NCI-H69 (cell line): ENCODE measurements at places on chromosomes 2 and 18.
A peak's percentile ranks its signal among the peaks of the same experiment; 100 is the strongest.

GRCh38 chr2:218983934-218984238 is 1.1 kb downstream of the FEV start:
- DNase-seq = no peak

GRCh38 chr2:84865181-84865783 is 15.6 kb downstream of the TRABD2A start:
- peak; percentile 22 for DNase-seq

GRCh38 chr18:21933931-21934765 is 193.6 kb downstream of the MIB1 start:
- peak; percentile 55 for DNase-seq

DNA sequence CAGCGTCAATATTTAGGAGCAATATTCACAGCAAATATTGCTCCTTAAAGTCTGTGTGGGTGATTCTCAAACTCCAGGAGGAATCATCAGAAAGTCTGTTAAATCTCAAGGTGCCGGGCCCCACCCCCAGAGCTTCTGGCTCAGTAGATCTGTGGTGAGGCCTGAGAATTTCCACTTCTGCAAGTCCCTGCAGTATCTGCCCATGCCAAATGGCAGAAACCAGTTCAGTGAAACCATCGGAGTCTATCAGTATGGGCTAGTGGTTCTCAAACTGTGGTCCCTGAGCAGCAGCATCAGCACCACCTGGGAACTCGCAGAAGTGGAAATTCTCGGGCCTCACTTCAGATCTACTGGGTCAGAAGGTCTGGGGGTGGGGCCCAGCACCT is 202.9 kb downstream of the SLC4A3 start:
- no peak for DNase-seq

- DNase-seq = no peak
Measured at GRCh38 chr2:218366621-218367414, 10.2 kb downstream of the CATIP start.

GRCh38 chr2:174339561-174340399 is 5.0 kb downstream of the SP9 start:
- DNase-seq = no peak

DNA sequence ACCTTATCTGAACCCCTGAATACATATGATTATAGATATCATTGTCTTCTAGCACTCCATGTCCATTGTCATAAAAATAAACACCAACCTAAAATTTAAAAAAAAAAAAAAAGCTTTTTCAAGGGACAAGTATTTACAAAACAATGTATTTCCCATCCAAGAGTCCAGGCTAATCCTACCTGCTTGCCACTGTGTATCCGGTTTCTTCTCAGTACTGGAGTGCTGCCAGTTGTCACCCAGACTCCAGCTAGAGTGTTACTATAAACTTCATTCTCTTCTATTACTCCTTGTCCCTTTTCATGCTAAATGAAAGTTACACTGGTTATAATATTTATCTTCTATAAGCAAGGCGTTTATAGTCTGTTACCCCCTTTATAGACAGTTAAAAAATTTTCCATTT is 35.8 kb downstream of the MSH6 start:
- DNase-seq = no peak

GRCh38 chr18:12631831-12632477 is 26.0 kb downstream of the SPIRE1 start:
- no peak for DNase-seq

DNA sequence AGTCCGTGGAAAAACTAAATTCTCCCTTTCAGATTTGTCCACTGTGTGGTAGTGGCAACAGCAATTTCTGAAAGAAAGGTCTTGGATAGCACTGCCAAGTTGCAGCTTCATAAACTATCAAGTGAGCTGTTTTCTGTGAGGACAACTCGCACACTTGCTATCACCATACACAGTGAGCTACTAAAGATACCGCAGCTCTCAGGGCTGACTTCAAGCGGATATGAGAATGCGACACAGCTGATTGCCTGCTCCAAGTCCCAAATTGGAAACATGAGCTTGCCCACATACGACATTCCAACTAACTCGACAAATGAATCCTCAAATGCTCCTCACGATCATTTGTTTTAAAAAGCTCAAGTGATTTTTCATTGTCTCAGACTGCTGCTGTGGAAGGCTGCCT is 46.2 kb downstream of the E2F6 start:
- no peak for DNase-seq

DNA sequence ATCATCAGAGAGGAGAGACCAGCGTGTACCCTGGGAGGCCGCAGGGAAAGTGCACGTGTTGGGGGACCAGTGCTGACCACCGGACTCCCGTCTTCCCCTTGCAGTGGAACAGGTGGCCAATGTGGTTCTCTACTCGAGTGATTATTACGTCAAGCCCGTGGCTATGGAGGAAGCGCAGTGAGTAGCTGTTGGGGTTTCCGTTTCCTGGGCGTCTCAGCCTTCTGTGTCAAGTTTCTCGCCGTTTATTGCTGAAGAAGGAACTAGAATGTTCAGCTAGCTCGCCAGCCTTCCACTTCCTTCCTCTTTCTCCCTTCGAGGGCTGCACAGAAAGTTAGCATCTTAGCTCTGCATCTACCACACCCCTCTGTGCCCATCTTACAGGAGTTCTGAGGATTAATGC is 22.8 kb upstream of the DGKD start:
- DNase-seq = no peak

- no peak for DNase-seq
Measured at GRCh38 chr2:68431316-68431972, 35.6 kb downstream of the FBXO48 start.

DNA sequence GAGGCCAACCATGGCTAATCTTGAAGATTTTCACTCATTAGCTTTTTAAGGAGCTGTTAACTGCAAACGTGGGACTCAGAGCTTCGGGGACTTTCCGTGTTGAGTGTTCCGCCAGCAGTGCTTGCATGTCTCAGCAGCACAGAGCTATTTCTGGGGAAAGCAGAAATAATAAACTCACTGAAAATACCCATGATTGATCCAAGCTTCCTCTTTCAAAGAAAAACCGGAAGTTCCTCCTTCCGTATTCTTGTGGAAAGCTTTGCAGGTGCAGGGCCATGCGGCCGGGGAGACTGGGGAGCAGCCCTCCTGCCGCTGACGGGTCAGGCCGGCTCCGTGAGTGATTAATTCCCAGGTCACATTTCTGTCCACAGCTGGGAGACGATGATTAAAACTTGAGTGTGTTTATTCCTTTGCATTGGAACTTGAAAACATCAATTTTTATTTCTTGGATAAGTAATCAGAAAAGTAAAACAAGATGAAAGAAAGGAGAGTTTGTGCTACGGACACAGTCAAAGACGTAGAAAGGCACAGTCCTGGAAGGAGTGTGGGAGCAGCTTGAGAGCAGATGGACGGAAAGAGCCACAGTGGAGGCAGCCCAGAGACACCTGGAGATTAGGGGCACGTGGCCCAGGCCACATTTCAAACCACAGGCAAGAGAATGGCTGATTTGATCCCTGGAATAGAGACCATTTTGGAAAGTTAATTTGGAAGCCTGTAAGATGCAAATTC is 54.2 kb upstream of the CTDP1 start:
- DNase-seq = no peak

GRCh38 chr18:48741866-48742265 is 203.0 kb downstream of the CTIF start:
- DNase-seq = no peak

DNA sequence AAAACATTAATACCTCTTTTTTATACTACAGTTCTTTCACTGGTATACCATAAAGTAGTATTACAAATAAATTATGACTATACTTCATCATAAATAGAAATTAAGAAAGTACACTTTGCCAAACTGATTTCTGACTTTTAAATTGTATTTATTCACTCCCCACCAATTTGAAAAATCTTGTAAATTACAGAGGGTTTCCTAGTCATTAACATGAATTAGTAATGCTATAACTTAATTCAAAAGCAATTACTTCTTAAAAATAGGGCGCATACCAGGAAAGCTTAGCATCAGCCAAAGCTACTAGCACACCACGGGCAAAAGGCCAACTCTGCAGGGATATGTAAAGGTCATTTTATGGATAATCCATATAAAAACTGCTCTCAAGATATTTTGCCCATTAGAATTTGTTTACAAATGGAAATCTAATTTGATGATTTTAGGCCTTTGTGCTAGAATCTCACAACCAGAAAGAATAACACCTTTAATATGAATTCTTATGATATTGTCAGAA is 142.3 kb downstream of the PIGN start:
- peak; percentile 67 for DNase-seq

- peak; percentile 25 for DNase-seq
Measured at GRCh38 chr18:21454725-21455124, 145.8 kb downstream of the ESCO1 start.

- no peak for DNase-seq
Measured at GRCh38 chr2:211881449-211881848, 657.2 kb downstream of the ERBB4 start.

DNA sequence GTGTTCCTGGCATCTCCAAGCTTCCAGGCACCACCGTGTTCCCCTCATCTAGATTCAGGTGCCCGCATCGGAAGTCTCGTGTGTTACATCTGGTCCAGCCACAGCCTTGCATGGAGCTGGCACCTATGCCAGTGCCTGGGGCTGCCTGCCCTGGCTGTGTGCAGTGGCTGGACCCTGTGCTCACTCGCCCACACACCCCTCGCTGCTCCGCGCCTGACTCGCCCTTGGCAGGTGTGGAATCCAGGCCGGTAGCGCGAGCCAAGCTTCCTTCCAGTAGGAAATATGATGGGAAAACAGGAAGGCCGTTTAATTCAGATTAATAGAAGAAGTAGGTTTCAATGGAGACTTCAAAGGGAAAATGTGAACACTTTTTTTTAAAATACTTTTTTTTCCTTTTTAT is 78.0 kb downstream of the PTPN4 start:
- no peak for DNase-seq

GRCh38 chr2:47737191-47737975 is 45.6 kb upstream of the MSH6 start:
- no peak for DNase-seq

DNA sequence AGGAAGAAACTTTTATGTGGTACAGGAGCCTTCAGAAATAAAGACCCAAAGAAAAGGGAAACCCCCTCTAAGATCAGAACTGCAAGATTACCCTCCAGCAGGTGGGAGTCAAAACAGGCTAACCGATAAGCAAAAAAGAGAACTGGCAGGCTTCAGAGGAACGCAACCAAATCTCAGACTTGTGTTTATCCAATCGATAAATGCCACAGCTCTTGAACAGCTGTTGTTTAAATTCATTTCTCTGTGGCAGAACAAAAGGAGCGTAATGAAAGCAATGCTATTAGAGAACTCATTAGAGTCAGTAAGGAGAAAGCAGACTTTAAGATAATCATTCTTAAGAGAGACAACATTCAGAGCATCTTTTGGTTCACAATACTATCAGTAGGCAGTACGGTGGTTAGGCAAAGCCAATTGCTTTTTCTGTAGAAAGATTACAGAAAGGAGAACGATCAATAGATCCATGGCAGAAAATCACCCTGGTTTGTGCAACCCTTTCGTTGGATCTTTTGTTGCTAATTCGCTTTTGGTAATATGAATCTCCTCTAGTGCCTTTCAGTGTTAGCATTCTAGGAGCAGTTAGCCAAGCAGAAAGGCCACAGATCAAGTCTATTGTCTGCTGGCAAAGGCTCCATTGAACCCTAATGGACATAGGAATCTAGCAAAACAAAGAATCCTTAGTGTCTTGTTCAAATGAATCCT is 476.4 kb upstream of the CHST9 start:
- no peak for DNase-seq

GRCh38 chr2:173043476-173043875 is 32.2 kb upstream of the MAP3K20 start:
- DNase-seq = no peak

GRCh38 chr2:113709022-113709421 is 47.4 kb downstream of the SLC35F5 start:
- peak; percentile 91 for DNase-seq

DNA sequence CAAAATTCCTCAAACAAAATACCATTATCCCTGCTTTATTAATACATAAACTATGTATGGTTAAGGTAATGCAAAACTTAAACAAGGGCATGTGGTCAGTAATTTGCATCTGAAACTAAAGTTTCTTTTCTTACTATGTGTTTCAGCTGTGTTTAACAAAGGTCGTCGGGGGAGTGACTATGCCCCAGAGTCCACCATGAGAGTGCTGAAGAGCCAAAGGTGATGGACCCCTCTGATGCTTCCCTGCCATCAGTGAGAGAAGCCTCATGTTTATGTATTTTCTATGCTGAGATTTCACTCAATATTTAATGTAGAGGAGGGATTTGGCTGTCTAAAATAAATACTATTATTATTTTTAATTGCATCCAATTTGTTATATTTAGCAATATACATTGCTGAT is 707.2 kb upstream of the REG3G start:
- no peak for DNase-seq

DNA sequence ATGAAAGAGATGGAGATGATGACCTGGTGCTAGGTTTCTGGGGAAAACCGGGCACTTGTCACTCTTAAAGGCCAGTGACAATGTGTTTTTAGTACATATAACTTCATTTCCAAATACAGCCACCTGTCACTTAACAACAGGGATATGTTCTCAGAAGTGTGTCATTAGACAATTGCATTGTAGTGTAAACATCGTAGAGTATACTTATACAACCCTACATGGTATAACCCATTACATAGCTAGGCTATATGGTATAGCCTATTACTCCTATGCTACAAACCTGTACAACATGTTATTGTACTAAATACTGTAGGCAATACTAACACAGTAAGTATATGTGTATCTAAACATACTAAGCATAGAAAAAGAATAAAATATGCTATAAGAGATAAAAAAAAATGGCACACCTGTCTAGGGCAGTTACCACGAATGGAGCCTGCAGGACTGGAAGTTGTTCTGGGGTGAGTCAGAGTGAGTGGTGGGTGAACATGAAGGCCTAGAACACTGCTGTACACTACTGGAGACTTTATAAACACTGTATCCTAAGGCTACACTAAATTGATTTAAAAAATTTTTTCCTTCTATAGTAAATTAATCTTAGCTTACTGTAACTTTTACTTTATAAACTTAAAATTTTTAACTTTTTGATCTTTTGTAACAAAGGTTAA is 123.2 kb downstream of the THADA start:
- DNase-seq = peak; percentile 5

- DNase-seq = no peak
Measured at GRCh38 chr18:13392899-13393298, 174.3 kb downstream of the LDLRAD4 start.

GRCh38 chr2:136251885-136252585 is 134.1 kb upstream of the CXCR4 start:
- DNase-seq = no peak

GRCh38 chr2:82636402-82637020 is 1822.6 kb downstream of the SUCLG1 start:
- DNase-seq = no peak

- no peak for DNase-seq
Measured at GRCh38 chr2:223908304-223908998, 36.7 kb downstream of the WDFY1 start.
